ENCODE measurements at places on chromosomes 4 and X. TPM values are rescaled to one million over a fixed set of nuclear protein-coding genes. Genes with fewer than 3 reads are reported as not detected.

The NLGN3 gene
- 0.82 TPM for total RNA-seq

The ASMT gene
- 0.22 TPM for total RNA-seq

The PNMA6F gene
- not detected for total RNA-seq

The GNRHR gene
- total RNA-seq: not detected

The TCEAL5 gene
- 0.28 TPM for total RNA-seq

The BBS7 gene
- 14.5 TPM for total RNA-seq
